ENCODE measurements at places on chromosomes 7 and 10.

DNA sequence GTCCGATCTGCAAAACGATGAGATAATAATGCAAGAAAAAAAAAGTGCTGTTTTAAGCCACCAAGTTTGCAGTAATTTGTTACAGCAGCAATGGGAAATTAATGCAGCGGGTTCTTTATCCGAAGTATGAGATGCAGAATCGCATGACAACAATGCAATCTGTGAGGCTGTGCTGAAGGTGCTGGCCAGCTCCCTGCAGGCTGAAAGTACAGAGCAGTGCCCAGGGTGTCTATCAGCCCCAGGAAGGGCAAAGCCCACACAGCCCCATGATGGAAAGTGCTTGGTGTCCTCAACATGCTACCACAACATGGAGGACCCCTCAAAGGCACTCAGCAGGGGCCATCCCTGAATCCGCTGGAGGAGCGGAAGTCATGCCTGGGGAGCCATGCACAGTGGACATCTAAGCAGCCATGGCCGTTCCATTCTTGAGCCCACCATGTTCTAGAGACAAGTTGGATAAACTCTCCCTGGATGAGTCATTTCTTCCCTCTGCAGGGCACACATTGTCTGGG lies 199.5 kb upstream of the PFKP start:
- DNase-seq, result no peak

- no peak for DNase-seq
Observed at GRCh38 chr7:24727154-24728120, 29.8 kb downstream of the GSDME start.

DNA sequence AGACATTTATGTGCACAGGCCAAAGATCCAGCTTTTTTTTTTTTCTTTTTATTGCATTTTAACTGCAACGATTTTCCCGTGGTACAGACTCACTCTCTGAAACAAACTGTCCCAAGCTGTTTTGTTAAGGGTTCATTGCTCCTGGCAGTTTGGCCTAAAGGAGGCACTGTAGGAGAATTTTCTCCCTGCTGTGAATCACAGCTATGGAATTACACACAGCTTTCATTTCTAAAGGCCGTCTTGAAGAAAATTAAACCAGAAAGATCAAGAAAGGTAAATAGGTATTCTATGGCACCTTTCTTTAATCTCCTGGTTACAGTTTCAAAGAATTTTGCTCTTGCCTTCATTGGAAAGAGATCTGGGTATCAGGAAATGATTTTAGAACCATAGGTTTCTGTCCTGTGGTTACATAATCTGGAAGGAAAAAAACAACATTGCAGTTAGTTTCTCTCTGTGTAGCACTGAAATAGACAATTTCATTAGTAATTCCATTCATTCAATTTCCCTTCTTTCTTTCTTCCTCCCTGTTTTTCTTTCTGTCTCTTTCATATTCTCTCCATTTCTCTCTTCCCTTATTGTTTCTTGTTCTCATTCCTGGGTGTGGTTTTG lies 51.2 kb downstream of the PDK4 start:
- peak; percentile 73 for DNase-seq

DNA sequence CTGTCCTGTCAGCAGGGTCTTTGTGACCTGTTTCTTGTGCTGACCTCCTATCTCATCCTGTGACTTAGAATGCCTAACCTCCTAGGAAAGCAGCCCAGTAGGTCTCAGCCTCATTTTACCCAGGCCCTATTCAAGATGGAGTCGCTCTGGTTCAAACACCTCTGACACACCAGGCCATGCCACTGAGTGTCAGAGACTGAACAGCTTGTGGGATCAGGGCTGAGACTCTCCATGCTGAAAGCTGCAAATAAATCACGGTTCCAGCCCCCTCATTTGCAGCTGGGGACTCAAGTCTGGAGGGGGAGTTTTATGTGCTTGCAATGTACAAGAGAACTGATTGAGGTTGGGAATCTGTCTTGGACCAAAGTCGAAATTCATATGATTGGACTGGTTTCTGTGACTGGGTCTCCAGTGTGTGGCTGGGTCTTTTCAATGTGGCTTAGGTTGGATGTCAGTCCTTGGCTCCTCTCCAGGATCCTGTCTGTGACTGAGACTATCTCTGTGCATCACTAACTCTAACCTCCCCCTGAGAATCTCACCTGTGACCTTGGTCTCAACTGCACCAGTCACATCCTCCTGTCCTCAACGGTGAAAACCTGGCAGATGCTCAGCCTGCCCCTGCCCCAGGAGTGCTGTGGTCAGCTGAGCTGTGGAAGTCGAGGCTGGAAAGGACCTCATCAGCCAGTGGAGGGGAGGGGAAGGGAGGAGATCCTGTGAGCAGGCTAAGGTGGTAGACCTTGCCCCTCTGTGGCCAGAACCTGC lies 11.7 kb downstream of the PRF1 start:
- DNase-seq, result no peak

GRCh38 chr7:27835376-27835775 lies 95.4 kb downstream of the TAX1BP1 start:
- DNase-seq, result no peak

DNA sequence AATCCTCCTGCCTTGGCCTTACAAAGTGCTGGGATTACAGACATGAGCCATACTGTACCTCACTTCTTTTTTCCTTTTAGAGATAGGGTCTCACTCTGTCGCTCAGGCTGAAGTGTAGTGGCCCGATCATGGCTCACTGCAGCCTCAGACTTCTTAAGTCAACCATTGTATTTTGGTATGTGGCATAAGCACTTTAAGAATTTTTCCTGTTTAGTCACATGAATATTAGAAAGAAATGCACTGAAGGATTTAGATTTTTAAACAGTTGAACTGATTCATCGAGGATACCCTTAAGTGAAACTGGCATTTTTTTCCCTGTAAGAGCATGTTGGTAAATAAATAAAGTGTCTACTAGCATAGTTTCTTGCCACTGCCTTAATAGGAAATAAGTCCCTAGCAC lies 319.3 kb upstream of the CACNA2D1 start:
- no peak for DNase-seq

GRCh38 chr10:24685958-24686540 lies 37.6 kb downstream of the ARHGAP21 start:
- peak; percentile 50 for DNase-seq

GRCh38 chr10:12655940-12656339 lies 306.6 kb downstream of the CAMK1D start:
- DNase-seq, result no peak

- no peak for DNase-seq
Observed at GRCh38 chr10:17120694-17121093, 8.9 kb downstream of the CUBN start.

- no peak for DNase-seq
Observed at GRCh38 chr7:15863951-15864625, 177.6 kb upstream of the MEOX2 start.

- DNase-seq, result no peak
Observed at GRCh38 chr10:28545967-28546644, 13.2 kb downstream of the WAC start.

DNA sequence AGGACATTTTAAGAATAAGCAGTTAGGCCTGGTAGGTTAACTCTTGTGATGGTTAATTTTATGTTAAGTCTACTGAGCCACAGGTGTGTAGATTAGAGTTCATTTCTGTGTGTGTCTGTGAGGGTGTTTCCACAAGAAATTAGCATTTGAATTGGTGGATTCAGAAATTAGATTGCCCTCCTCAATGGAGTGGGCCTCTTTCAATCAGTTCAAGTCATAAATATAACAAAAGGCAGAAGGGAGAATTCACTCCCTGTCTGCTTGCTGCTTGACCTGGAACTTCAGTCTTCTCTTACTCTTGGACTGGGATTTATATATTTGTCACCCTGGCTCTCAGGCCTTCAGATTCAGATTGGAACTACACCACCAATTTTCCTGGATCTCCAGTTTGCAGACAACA lies 55.3 kb upstream of the POM121L12 start:
- no peak for DNase-seq

GRCh38 chr10:131658476-131659110 lies 242.2 kb upstream of the PPP2R2D start:
- DNase-seq, result no peak

DNA sequence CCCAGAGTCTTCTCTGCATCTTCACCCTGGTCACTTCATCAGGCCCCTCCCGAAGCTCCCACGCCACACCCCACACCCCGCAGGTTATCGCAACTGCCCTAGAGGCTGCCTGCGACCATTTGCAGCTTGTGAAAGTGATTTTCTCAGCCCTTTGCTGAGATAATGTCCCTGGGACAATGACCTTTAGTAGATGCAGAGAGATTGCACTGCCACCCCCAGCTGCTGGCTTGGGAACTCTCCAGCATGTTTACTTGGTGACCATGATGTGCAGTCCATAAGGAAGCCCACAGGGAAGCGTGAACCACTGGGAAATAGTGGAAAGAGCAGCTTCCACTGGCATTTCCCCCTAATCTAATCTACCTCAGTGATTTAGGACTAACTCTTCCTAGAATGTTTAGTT lies 97.3 kb downstream of the WNT2 start:
- DNase-seq, result no peak

DNA sequence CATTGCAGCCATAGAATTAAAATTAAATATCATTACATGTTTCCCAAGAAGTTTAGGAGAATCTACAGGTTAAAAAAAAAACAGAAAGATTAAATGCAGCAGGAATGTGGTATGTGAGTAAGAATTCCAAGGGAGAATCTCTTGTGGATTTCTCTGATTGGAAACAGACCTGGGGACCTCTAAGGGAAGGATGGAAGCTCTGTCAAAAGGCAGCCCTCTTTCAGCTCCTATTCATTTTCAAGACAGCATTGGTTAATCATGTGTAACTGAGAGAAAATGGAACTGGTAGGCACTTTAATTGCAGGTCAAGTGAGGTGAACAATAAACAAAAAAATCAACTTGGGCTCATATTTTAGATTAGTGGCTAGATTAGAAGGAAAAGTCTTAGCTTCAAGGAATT lies 81.4 kb upstream of the MTPN start:
- no peak for DNase-seq

DNA sequence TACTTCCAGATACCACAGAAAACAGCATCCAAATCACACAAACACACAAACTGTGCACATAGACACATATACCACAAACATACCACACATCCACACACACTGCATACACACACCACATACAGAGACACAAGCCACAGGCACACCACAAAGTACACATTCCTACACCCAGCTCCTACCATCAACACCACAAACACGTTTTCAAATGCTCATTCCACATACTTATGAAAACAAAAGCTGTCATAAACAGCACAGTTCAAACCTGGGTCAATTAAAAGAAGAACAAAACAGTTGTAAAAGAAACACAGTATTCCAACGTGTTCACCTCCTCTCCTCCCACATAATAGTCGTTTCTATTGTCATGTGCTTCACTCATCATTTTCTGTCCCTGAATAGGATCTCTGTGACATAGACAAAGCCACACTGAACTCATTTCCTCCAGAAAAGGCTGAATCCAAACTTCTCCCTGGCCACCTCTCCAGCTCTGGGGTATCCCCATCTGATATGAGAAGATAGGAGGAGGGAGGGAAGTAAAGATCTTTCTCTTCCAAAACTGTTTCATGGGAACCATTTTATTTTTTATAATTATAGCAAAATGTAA lies 89.2 kb downstream of the CXCL12 start:
- DNase-seq, result no peak

DNA sequence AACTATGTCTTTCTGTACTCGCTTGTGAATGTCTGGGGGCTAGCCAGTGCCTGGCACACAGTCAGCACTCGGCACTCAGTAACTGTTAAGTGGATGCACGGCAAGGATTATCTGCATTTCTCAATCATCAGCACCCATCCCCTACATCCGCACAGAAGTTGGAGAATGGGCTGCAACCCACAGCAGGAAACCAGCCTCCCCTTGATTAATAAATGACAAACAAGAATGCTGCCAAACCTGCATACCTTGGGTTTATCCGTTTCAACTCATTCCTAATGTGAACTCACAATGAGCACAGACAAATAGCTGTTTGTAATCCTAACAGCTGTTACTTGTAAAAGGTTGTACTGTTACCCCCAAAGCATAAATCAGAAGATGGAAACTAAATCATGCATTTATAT lies 28.9 kb downstream of the PPP1R3C start:
- DNase-seq, result peak; percentile 70

DNA sequence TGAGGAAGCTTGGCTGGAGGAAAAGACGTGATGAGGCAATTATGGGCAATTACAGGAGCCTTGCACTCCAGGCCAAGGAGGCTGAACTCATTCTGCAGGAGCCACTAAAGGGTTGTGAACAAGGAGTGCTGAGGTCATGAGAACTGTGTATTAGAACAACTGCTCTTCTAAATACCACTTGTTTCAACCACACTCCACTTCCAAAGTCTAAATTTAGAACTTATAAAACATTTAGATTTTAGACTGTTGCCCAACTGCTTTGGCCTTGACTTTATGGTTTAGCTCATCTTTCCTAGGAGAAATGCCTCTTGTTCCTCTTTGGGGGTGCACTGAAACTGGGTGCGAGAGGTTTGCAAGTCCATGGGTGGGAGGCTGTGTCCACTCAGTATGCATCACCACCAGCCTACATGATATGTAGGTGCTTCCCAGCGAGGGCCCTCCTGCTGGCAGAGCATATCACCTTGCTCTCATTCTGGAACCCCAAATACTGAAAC lies 199.7 kb upstream of the AOAH start:
- DNase-seq, result no peak

- DNase-seq, result peak; percentile 88
Observed at GRCh38 chr7:80232979-80233724, 98.5 kb downstream of the GNAI1 start.

DNA sequence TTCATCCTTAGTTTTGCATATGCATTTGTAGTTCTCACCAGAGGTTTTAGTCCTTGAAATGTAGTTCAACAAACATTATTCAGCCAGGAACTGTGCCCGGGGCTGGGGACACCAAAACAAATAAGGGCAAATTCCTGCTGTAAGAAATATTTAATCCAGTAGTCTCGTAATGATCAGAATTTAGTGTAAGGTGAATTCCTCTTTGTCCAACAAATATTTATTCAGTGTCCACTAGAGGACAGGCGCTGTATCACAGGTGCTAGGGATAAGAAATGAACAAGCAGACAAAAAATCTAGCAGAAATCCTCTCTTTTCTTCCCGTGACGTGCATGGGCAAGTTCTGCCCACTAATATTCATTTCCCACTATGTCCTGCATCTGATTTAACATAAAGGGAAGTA lies 17.6 kb downstream of the LGI1 start:
- DNase-seq, result peak; percentile 4

- peak; percentile 18 for DNase-seq
Observed at GRCh38 chr10:11017000-11017569, 587 bp upstream of the CELF2 start.

- DNase-seq, result no peak
Observed at GRCh38 chr10:13916384-13916947, 329.7 kb downstream of the PRPF18 start.

- no peak for DNase-seq
Observed at GRCh38 chr7:150784954-150785353, 15.2 kb downstream of the TMEM176B start.

GRCh38 chr7:155066417-155066950 lies 3.6 kb upstream of the HTR5A start:
- DNase-seq, result peak; percentile 65

- DNase-seq, result no peak
Observed at GRCh38 chr10:129744134-129745111, 219.7 kb downstream of the EBF3 start.

Measured in bronchial epithelial cell (primary cell).